ENCODE measurements at places on chromosomes 3 and 15. TPM values are rescaled to one million over a fixed set of nuclear protein-coding genes. Genes with fewer than 3 reads are reported as not detected.

DNA sequence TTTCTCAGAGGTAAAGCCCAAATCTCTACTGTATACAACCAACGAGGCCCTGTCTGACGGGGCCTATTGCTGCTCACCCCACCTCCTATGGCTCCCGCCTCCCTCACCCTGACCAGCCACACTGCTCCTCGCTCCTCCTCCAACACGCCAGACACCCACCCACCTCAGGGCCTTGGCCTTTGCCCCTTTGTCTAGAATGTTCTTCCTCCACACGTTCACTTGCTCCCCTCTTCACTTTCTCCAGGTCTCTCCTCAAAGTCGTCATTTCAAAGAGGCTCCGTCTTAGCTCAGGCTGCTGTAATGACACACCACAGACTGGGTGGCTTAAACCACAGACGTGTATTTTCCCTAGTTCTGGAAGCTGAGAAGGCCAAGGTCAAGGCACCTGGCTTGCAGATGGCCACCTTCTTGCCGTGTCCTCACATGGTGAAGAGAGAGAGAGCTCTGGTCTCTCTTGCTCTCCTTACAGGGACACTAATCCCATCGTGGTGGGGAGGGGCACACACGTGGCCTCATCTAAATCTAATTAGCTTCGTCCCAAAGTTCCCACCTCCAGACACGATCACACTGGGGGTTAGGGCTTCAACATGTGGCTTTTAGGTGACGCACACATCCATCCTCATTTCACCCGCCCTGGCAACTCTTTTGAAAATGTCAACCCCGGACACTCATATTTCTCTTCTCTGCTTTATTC lies 98.2 kb downstream of the TLE3 start:
- no peak for DNase-seq

DNA sequence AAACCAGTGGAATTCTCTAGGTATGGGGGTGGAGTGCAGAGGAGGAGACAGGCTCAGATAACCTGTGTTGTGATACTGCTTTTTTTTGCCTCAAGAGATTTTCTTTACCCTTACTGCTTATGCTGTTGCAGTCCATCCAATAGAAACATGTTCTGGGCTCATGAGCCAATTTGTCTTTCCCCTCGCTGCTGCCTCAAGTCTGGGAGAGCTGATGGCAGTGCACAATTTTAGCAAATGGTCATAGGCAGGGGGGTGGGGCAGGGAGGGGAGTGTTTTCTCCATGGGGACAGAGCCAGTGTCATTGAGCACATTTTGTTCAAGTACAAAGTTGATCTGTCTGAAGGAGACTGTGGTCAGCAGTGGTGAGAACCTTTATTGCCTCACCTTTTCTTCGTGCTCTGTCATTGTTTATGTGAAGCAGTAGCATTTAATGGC lies 134.9 kb downstream of the MBNL1 start:
- no peak for DNase-seq

DNA sequence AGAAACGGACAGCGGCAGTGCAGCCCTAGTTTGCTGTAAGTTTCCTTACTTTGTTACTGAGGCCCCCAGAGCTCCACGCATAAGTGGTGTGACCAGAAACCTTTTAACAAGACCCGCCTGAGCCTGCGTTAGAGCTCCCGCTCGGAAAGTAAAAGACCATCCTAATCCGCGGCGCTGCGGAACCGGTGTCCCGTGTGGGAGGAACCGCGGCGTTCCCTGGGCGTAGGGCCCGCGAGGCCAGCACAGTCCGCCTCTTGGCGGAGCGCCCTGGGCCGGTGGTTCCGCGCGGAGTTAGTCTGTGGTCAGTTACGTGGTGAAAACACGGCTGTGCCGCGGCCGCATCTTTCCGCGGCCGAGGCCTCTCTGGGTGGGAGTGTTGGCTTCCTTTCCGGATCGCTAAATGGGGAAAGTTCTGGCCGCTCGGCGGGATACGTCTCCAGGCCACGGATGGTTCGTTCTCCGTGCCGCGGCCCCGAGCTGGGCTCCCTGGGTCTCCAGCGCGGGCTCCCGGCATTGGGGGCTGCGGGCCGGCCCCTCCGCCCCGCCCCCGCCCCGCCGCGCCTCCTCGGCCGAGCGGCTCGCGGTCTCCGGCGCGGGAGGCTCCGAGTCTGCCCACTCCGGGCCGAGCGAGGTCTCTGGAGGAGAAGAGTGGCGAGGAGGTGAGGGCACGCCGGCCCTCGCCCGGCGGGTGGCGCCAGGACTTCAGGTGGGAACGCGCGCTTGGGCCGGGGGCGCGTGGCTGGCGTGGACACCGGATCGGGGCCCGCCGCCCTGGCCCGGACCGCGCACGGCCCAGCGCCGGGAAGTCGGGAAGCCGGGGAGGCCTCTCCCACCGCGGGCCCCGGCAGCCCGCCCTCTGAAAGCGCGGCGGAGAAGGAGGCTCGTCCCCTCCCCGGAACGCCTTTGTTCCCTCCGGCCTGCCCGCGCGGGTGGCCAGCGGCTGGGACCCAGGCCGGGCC lies 754 bp downstream of the B3GNT5 start:
- DNase-seq, result no peak

GRCh38 chr3:12467746-12468145 lies 16.5 kb upstream of the TSEN2 start:
- no peak for DNase-seq

DNA sequence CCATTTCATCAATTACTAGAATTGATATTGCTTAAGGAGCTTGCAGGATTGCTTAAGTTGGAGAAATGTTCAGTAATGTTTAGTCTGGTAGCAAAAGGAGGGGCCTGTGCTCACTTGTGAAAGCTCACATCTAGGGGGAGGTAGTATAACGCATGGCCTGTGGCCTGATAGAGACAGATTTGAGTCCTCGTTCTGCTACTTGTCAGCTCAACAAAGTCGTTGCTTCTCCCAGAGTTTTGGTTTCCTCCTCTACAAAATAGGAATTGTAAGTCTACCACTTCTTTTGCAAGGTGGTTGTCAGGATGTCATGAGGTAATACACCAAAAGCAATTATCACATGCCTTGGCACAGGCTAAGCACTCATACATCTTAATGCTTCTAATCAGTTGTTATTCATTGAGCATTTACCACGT lies 1.3 kb downstream of the ST3GAL6 start:
- no peak for DNase-seq

DNA sequence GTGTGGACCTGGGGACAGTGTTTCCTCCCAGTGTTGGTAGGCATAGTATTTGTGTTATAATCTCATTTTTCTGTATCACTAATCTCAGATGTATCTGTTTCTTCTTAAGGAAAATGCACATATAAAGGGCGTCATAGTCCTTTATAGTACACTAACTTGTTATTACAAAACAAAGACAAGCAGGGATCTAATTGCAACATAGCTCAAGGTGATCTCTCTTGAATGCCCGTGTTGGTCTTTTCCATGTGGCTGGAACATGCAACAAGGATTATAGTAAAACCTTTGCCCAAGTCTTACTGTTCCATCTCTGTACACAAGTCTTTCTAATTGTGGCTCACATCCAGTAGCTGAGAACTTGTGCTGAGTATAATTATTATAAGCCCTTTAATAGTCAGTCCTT lies 3.5 kb upstream of the GPR87 start:
- no peak for DNase-seq

Gene LRRC49
- 9.3 TPM for total RNA-seq

Gene IGSF10
- total RNA-seq, result 0.86 TPM

Gene ANKUB1
- total RNA-seq, result not detected

Gene TMC3
- not detected for total RNA-seq
